Activated T-helper 2 cell treated with anti-CD3 and anti-CD28 coated beads, Interferon-gamma antibody, Interleukin-2, Interleukin-4, amounts not matched to agents 10 μg/mL and 5 μg/mL and 100 μg/mL, durations not matched to agents 14 hours and 24 hours and 36 hours (primary cell): ENCODE measurements at places on chromosomes 3 and 15. TPM values are rescaled to one million over a fixed set of nuclear protein-coding genes. Genes with fewer than 3 reads are reported as not detected.

DNA sequence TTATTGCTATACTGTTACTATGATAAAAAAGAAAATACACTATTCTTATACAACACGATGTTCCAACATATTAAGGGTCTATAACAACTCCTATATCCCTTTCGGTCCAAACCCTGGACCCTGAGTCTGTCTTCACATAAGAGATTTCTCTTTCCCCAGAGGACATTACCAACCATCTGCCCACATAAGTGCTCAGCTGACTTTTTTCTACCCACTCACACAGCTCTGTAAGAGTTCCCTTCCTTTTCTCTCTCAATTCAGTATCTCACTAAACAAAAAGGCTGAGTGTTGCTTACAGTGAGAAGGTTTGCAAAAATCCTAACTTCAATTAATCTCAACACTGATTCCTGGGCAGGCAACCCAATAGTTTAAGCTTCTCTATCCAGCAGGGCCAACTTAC is 30.5 kb downstream of the ITGB5 start:
- no peak overlapping the region for H3K27ac ChIP-seq
- no peak overlapping the region for H3K4me3 ChIP-seq
- H3K36me3 ChIP-seq = no peaks in the 10 kb centered on the region
- H3K4me1 ChIP-seq = no peaks in the 10 kb centered on the region
- peaks cover 20% of the 10 kb centered on the region for H3K27me3 ChIP-seq

DNA sequence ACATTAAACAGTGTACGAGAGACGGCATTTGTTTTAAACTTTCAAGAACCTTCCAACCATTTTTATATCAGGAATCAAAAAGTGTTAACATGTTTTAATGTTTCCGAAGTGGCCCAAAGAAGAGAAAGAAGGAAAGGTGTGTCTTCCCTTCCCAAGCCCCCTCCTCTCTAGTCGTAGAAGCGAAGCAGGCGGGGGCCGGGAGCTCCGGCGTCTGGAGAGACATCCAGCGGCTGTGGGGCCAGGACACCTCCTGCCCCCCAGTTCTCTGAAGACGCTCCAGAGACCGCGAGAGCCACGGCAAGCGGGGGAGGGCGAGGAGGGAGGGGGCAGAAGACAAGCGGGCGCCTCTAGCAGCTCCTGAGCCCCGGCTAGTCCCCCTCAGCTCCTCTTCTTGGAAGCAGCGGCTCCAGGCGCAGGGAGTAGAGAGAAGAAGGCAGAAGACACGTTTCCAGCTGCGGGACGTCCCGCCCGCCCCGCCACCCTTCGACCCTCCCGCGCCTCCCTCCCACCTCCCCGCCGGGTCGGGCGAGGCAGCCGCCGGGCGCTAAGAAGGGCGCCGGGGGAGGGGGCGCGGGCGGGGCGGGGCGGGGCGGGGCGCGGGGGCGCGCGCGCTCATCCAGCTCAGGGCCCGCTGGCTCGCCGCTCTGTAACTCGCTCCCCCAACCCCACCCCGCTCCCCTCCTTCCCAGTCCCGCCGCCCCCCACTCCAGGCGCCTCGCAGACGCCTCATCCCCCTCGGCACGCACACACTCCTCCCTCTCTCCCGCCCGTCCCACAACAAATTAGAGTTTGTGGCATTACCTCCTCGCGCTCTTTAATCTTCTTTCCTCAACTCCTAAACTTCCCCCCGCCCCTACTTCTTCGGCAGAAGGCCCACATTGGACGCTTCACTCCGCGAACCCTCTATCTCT is at the start of gene ZBTB20:
Gene ZBTB20 (minus strand): TSS at position 871 of the 911 bp plus-strand sequence.
- peaks cover 14% of the 10 kb centered on the region for H3K36me3 ChIP-seq
- peak; percentile 60 for DNase-seq
- peaks cover 6% of the 10 kb centered on the region for H3K27me3 ChIP-seq
- H3K4me3 ChIP-seq = peak within 1 kb of the TSS; percentile 97

- H3K27me3 ChIP-seq = peaks cover 7% of the 10 kb centered on the region
- peaks cover 3% of the 10 kb centered on the region for H3K4me1 ChIP-seq
- no peak overlapping the region for H3K27ac ChIP-seq
- no peak for DNase-seq
- peaks cover 7% of the 10 kb centered on the region for H3K36me3 ChIP-seq
Measured at GRCh38 chr3:31952205-31952604, 28.9 kb downstream of the OSBPL10 start.

COLQ gene
- total RNA-seq = 1.6 and 2.1 TPM in 2 replicates

DNA sequence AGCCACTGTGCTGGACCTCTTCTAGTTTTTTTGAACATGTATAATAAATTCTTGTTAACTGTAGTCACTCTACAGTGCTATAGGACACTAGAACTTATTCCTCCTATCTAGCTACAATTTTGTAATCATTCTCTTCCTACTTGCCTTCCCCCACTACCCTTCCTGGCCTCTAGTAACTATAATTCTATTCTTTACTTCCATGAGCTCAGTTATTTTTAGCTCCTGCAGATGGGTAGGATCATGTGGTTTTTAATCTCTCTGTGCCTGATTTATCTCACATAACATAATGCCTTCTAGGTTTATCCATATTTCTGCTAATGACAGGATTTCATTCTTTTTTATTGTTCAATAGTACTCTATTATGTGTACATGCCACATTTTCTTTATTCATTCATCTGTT is 113.2 kb upstream of the FGF7 start:
- peaks cover 9% of the 10 kb centered on the region for H3K4me1 ChIP-seq
- no peak overlapping the region for H3K27ac ChIP-seq

DNA sequence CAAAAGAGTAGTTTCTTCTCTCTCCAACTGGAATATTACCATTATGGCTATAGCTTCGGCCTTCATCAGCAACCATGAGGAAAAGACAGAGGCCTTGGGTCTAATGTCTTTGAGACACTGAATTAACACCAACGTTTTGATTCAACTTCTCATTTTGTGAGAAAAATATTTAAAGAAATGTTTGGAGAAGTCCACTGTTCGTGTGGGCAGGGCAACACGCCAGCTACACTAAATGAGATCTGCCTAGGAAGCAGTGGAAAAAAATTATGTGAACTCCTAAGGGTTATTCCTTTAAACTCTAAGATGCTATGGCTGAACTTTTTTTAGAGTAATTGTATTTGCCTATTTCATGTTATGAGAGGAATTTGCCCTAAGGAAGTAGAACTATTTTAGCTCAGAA is 41.8 kb downstream of the NCEH1 start:
- peaks cover 12% of the 10 kb centered on the region for H3K4me1 ChIP-seq
- H3K27ac ChIP-seq = no peak overlapping the region
- no peaks in the 10 kb centered on the region for H3K36me3 ChIP-seq
- peaks cover 3% of the 10 kb centered on the region for H3K27me3 ChIP-seq
- H3K4me3 ChIP-seq = no peak overlapping the region

DNA sequence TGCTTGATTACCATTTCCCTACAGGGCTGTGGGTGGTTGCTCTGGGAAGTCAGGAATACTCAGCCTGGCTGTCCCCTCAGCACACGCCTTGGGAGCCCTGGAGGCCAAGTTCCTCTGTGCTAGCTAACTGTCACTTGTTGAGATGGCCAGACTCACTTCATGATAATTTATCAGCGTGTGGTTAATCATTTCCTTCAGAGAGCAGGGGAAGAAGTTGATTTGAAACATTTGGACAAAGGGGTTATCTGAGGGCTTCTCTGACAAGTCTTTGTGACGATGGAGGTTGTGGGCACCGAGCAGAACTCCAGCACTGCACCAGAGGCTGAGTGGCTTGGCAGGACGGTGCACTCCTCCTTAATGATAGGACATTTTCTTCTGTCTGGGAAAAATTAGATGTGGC is 61.9 kb downstream of the WHAMM start:
- no peaks in the 10 kb centered on the region for H3K36me3 ChIP-seq
- H3K27me3 ChIP-seq = no peaks in the 10 kb centered on the region
- no peak overlapping the region for H3K4me3 ChIP-seq
- DNase-seq = no peak
- H3K4me1 ChIP-seq = peaks cover 1% of the 10 kb centered on the region

LINGO1 gene
- total RNA-seq = not detected in 2 replicates

- peaks cover 12% of the 10 kb centered on the region for H3K36me3 ChIP-seq
- no peak overlapping the region for H3K27ac ChIP-seq
- H3K4me3 ChIP-seq = no peak overlapping the region
- H3K4me1 ChIP-seq = peaks cover 4% of the 10 kb centered on the region
Measured at GRCh38 chr15:82890995-82891390, 61.5 kb downstream of the HOMER2 start.

DNA sequence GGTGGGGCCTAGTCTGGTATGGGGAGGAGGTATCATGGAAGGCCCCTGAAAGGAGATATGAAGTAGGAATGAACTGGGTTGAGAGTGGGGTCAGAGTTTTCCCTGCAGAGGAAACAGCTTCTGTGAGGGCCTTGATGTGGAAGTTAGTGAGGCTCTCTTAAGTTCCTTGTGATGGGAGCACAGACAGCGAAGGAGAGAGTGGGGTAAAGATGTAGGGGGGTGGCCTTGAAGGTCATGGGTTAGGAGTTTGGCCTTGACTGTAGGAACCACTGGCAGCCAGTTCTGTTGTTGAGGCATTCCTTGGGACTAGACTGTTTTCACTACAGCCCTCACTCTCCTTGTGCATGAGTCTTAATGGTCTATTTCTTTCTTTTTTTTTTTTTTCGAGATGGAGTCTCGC is 77.8 kb upstream of the NMNAT3 start:
- no peaks in the 10 kb centered on the region for H3K27me3 ChIP-seq
- no peak overlapping the region for H3K4me3 ChIP-seq
- no peak overlapping the region for H3K27ac ChIP-seq
- no peaks in the 10 kb centered on the region for H3K4me1 ChIP-seq

- H3K36me3 ChIP-seq = no peaks in the 10 kb centered on the region
- H3K4me1 ChIP-seq = peaks cover under 1% of the 10 kb centered on the region
- DNase-seq = no peak
- H3K4me3 ChIP-seq = no peak overlapping the region
Measured at GRCh38 chr15:41653760-41654159, 6.4 kb upstream of the MGA start.

DNA sequence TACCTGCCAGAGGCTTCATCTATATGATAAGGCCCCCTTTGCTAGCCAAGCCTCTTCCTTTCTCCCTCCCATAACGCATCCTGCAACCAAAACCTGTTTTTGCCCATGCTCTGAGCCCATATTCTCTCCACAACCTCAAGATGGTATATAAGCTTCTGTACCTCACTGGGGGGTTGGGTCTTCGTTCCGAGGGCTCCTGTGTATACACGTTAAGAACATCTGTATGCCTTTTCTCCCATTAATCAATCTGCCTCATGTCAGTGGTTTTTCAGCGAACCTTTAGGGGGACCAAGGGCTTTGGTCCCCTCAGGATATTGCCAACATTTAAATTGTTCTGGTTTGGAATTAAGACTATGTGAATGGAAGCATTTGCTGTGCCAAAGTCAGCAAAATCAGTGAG is 168.0 kb downstream of the PEX5L start:
- DNase-seq = no peak
- H3K27me3 ChIP-seq = no peaks in the 10 kb centered on the region
- H3K4me1 ChIP-seq = no peaks in the 10 kb centered on the region
- H3K4me3 ChIP-seq = no peak overlapping the region
- H3K36me3 ChIP-seq = no peaks in the 10 kb centered on the region

GRCh38 chr3:107775974-107776373 is 253.2 kb downstream of the BBX start:
- DNase-seq = no peak
- H3K4me3 ChIP-seq = no peak overlapping the region

DNA sequence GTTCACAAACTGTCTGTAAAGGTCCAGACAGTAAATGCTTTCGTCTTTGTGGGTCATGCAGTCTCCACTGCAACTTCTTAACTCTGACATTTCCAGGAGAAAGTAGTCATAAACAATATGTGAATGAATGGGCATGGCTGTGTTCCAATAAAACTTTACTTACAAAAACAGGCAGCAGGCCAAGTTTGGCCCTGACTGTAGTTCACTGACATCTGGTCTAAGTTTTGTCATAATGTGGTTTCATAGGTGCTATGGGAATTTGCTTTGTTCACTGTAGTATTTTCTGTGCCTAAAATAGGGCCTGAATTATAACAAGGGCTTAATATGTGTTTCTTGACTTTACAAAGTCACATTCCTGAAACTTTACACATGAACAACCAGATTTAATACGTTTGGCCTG is 186.0 kb upstream of the KBTBD8 start:
- H3K27me3 ChIP-seq = no peaks in the 10 kb centered on the region
- no peaks in the 10 kb centered on the region for H3K36me3 ChIP-seq
- no peak for DNase-seq
- no peaks in the 10 kb centered on the region for H3K4me1 ChIP-seq
- H3K4me3 ChIP-seq = no peak overlapping the region
- H3K27ac ChIP-seq = no peak overlapping the region

SERPINI2 gene
- total RNA-seq = not detected in 2 replicates

- H3K27ac ChIP-seq = no peak overlapping the region
- H3K27me3 ChIP-seq = no peaks in the 10 kb centered on the region
- no peaks in the 10 kb centered on the region for H3K36me3 ChIP-seq
- H3K4me1 ChIP-seq = peaks cover 4% of the 10 kb centered on the region
Measured at GRCh38 chr3:29649815-29650547, 369.1 kb downstream of the RBMS3 start.

ALDH1L1 gene
- not detected in 2 replicates for total RNA-seq

DNA sequence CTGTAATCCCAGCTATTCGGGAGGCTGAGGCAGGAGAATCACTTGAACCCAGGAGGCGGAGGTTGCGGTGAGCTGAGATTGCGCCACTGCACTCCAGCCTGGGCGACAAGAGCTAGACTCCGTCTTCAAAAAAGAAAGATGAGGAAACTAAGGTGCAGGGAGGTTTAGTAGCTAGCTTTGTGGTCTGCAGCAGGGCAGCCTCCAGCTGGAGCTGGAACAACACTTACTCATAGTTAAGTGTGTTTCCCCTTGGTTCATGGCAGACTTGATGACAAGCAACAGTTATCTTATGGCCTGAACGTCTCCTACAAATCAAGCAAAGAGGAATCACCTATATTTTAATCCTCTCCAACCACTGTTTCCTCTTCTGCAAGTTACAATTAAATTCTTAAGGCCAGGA is 12.6 kb downstream of the KAT2B start:
- no peaks in the 10 kb centered on the region for H3K27me3 ChIP-seq

GRCh38 chr3:16467393-16467792 is 46.1 kb downstream of the RFTN1 start:
- peaks cover 64% of the 10 kb centered on the region for H3K4me1 ChIP-seq
- H3K36me3 ChIP-seq = peaks cover 82% of the 10 kb centered on the region
- peak; percentile 48 for DNase-seq

ADAMTS17 gene
- 0.28 and 1.1 TPM in 2 replicates for total RNA-seq

GRCh38 chr3:134606033-134607025 is 44.5 kb downstream of the KY start:
- H3K4me3 ChIP-seq = no peak overlapping the region
- H3K27me3 ChIP-seq = no peaks in the 10 kb centered on the region
- no peak overlapping the region for H3K27ac ChIP-seq
- no peak for DNase-seq
- H3K36me3 ChIP-seq = no peaks in the 10 kb centered on the region

C2CD4A gene
- total RNA-seq = not detected in 2 replicates
